ENCODE measurements at places on chromosomes 7 and 10. TPM values are rescaled to one million over a fixed set of nuclear protein-coding genes. Genes with fewer than 3 reads are reported as not detected.

The KCND2 gene
- 2.0 TPM for total RNA-seq

The DNAJC1 gene
- total RNA-seq = 70.6 TPM

The PTPN20 gene
- total RNA-seq = 1.2 TPM

The GSTO2 gene
- 1.7 TPM for total RNA-seq

The PRPS1L1 gene
- total RNA-seq = not detected

The NKX1-2 gene
- not detected for total RNA-seq

The FAM13C gene
- total RNA-seq = 0.50 TPM

The CEP55 gene
- total RNA-seq = 117 TPM

The EN2 gene
- total RNA-seq = not detected

The MXI1 gene
- 9.1 TPM for total RNA-seq

The SLC39A12 gene
- total RNA-seq = under 0.01 TPM

The ACHE gene
- 0.25 TPM for total RNA-seq

The PIP gene
- total RNA-seq = not detected

The ZPBP gene
- total RNA-seq = not detected

The PNLIPRP1 gene
- not detected for total RNA-seq

The MORN4 gene
- total RNA-seq = 5.0 TPM

The TAS2R16 gene
- total RNA-seq = not detected

The SLC26A4 gene
- 0.44 TPM for total RNA-seq
